Glutamatergic neuron (in vitro differentiated cells): ENCODE measurements at places on chromosomes 3 and 15.

- DNase-seq, result no peak
Measured at GRCh38 chr15:66724732-66725463, 22.9 kb downstream of the SMAD6 start.

DNA sequence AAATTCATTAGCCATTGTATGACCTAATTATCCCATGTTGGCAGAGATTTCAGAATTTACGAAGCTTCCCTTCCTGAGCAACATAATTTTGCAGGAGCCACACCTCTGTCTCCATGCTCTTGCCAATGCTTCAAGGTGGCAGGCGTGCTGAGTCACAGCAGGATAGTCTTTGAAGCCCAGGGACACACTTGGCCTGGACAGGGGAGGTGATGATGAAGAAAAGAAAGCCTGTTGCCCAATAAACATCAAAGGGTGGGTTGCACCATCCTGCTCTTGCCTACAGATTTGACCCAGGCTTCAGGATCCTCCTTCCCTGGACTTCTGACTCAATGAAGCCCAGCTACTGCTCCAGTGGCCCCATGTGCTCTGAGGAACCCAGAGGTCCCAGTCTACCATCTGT, 117.1 kb downstream of the MINAR1 start:
- DNase-seq, result no peak

- no peak for DNase-seq
Measured at GRCh38 chr3:132679911-132680310, 19.8 kb downstream of the UBA5 start.

GRCh38 chr15:51879555-51879954, 50.1 kb downstream of the TMOD3 start:
- DNase-seq, result no peak

- DNase-seq, result no peak
Measured at GRCh38 chr3:121330634-121331033, 215.2 kb downstream of the POLQ start.

GRCh38 chr3:45480871-45481270, 92.5 kb downstream of the LARS2 start:
- DNase-seq, result no peak
